ENCODE measurements at places on chromosomes 7 and 10.
A peak's percentile ranks its signal among the peaks of the same experiment; 100 is the strongest.

DNA sequence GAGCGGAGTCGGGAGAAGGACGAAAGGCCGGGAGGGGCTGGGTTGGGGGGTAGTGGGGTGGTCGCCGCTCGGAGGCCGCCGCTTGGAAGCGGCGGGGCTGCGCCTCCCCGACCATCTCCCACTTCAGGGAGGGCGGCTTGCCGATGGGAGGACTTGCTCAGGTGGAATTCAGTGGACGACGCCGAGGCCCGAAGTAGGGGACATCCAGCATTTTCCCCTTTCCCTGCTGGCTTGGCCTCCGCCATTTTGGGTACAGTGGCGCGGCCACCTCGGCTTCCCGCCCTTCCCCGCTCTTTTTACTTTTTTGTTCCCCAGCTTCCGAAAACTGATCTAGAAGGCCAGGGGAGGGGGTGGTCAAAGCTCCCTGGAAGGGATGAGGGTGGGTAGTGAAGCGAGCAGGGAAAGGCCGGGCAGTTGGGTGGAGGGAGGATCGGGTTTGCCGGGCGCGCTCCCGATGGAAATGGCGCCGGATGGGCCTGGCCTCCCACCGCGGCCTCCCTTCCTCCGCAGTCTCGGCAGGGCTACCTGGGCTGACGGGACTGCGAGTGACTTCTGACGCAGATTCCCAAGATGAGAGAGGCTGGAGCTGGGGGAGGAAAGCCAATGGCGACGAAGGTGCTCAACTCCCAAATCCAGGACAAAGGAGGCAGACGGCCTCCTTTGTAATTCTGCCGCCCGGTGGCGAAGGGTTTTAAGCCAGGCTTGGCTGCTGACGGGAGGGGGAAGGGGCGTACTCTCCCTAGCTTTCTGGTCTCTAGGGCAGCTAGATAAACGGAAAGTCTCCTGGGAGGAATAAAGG, at the start of gene PBLD:
Gene PBLD (minus strand): TSS at position 670 of the 799 bp plus-strand sequence. CDS start 26,084 bp downstream, outside the sequence.
- no peak for DNase-seq

- DNase-seq: no peak
Measured at GRCh38 chr10:101838416-101838970, 5.1 kb downstream of the KCNIP2 start.

GRCh38 chr10:1473874-1474273, 263.5 kb downstream of the ADARB2 start:
- DNase-seq: no peak

DNA sequence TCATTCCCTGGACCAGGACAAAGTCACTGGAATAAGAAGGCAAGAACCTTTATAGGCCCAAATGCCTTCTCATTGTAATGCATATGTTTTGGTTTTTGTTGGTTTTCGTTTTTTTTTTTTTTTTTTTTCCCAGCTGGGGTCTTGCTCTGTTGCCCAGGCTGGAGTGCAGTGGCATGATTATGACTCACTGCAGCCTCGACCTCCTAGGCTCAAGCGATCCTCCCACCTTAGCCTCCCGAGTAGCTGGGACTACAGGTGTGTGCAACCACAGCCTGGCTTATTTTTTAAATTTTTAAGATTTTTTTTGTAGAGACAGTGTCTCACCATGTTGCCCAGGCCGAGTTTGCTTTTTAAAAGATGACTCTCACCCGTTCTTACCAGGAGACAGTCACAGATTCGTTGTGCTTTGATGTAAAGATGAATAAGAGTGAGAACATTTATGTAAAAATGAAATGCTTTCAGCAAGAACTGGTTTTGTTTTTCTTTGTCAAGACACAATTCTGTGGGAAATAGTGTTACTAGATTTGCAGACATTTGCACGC, 7.6 kb downstream of the IQCE start:
- DNase-seq: no peak

DNA sequence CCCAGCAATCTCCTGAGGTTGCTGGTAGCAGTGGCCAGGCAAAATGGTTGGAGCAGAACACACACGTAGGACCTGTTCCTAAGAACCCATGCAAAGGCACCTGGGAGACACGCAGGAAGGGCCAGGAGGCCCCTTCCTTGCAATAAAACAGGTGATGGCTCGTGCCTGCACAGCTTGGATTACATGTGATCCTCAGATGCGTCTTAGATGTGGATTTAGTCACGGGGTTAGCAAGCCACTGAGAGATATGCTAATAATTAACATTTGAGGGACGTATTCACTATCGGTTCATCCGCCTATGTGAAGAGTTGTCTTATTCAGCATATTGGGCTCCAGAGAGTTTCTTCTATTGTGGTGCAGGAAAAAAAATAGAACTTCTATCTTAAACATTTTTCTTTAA, 4.6 kb upstream of the RHEB start:
- no peak for DNase-seq

DNA sequence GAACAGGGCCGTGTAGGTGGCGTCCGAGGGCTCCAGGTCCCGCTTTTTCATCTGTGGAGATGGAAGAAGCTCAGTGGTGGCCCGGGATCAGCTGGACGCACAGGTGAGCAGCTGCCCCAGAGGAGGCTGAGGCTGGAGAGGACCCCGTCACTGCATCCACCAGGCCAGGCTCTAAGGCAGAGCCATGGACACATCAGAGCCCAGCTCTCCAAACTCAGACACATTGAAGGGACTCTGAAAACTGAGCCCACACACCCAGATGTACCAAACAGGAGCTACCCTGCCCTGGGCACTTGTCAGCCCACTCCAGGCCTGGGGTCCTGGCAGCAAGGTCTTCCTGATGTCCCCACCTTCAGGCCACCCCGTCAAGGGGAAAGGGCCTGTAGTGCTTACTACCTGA, 8.8 kb downstream of the PTCD1 start:
- no peak for DNase-seq

DNA sequence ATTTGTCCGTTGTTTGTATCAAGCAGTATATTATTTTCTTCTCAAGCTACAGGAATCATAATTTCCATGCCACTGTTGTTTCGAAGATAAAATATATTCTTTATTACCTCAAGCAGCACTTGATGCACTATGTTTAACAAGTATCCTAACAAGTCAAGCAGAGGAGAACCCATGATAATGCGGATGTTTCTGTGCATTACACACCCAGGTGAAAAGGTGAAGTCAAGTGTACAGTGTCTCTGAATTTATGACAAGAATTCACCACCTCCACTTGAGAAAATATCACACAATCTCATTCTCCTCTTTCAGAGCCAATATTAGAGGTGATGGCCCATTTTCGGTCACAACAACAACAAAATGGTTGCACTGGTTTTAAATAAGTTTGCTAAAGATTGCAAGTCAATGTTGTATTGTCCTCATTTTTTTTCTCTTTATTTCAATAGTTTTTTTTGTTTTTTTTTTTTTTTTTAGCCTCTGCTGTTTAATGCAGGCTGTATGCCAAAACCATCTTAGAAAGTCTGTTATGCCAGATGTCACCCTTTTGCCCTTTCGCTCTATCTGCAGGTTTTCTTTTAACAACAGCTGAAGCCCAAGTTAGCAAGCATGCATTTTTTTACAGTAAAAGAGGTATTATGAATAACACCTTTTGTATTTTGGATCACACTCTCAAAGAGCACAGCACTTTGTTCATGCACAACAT, 568.7 kb upstream of the LRRN3 start:
- peak; percentile 83 for DNase-seq

GRCh38 chr7:137656850-137657232, 189.9 kb downstream of the DGKI start:
- no peak for DNase-seq

DNA sequence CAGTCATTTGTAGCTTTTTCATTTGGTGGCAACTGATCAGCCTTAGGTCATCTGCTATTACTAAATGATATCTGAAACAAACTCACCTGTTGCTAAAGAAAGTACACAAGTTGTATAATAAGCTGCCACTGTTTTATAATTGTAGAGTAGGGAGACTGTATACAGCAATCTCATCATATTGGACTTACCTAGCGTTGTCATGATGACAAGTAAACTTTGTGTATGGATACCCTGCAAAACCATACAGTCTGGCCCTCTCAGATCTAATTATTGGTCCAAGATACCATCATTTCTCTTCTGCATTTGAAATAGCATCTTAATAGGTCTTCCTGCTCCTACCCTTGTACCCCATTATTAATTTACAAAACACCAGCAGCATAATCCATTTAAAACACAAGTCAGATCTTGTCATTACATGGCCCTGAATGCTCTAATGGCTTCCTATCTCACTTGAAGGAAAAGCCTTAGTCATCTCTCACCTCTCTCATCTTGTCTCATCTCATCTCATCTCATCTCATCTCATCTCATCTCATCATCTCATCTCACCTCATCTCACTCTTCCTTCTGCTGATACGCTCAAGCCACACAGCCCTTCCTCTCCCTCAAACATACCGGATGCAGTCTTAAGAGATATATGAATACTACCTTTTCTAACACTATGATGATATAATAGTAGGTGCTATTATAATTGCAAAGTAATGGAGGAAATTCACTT, 540.6 kb downstream of the MDFIC start:
- no peak for DNase-seq

All from NCI-H524 treated with DMSO at 0.1 percent for 48 hours (cell line).